Neural progenitor cell (in vitro differentiated cells): ENCODE measurements at places on chromosomes 13 and 19.

- no peak for DNase-seq
Observed at GRCh38 chr19:13864046-13864666, 12.8 kb upstream of the NANOS3 start.

DNA sequence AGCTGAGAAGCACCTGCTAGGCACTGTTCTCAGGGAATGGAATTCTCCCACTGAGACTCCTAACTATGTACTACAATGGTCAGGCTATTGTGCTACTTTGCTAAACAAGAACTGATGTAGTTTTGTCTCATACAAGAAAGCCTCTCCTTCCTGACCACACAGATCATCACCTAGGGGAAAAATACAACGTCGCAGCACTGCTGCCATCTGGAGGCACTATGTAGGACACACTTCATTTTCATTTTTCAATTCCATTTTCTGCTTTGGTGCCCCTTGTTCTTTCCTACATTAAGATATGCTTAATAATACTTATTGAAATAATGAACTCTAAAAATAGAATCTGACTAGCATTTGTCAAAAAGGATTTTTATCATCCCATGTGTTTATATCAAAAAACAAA lies 21.1 kb downstream of the PROSER1 start:
- peak; percentile 68 for DNase-seq

GRCh38 chr19:55297267-55297666 lies 13.5 kb downstream of the BRSK1 start:
- DNase-seq: no peak

- peak; percentile 5 for DNase-seq
Observed at GRCh38 chr19:52297601-52298364, 814 bp downstream of the ZNF480 start.

DNA sequence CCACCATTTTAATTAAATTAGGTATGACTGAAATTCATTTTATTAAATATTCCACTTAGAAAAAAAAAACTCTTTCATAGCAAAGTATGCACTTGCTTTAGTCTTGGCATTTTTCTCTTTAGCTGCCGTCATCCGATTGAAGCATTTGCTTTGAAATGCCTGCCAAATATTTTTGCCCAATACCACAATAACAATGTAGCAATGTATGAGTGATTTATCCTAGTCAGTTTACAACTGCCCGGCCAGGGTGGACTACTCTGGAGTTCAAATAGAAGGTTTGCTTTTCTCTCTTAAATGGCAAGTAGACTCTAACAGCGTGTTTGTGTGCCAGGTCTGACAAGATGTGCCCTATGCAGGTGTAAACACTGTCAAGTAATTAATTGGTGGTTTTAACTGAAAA lies 675.3 kb upstream of the SGCG start:
- DNase-seq: no peak

DNA sequence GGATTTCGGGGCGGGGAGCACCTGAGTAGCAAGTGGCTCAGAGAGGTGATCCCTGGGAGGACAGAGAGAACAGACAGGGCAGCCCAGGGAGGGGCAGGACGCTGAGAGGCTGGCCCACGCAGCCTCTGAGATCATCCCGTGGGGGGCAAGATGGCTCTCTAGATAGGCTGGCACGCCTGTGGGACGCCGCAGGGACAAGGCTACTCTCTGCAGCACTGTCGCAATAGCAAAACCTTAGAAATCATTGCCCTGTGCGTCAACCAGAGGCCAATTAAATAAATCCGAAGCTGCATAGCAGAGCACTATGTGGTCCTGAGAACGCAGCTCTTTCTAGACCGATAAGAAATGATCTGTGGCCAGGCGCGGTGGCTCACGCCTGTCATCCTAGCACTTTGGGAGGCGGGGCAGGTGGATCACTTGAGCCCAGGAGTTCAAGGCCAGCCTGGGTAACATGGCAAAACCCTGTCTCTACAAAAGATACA lies 5.1 kb downstream of the PEX11G start:
- no peak for DNase-seq

GRCh38 chr13:39036212-39036611 lies 1.7 kb downstream of the PROSER1 start:
- DNase-seq: no peak

GRCh38 chr19:47243364-47243775 lies 12.4 kb upstream of the BBC3 start:
- DNase-seq: no peak

GRCh38 chr19:29587518-29587986 lies 18.5 kb upstream of the POP4 start:
- no peak for DNase-seq

GRCh38 chr13:94494026-94494425 lies 14.5 kb upstream of the DCT start:
- no peak for DNase-seq

DNA sequence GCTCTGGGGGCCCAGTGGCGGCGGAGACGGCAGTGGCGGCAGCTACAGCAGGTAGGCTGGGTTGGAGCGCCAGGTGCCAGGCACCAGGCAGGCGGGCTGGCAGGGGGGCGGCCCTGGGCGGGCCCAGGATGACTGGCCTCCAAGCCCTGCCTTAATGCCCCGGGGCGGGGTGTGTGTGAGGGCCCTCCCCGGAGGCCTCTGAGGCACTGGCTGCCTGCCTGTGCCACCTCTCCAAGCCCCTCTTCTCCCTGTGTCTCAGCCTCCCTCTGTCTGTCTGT lies at the start of gene KLK11:
Gene KLK11, minus strand, starts transcription at position 63 of the 278 bp plus-strand sequence. CDS start 985 bp downstream, outside the sequence.
- no peak for DNase-seq

DNA sequence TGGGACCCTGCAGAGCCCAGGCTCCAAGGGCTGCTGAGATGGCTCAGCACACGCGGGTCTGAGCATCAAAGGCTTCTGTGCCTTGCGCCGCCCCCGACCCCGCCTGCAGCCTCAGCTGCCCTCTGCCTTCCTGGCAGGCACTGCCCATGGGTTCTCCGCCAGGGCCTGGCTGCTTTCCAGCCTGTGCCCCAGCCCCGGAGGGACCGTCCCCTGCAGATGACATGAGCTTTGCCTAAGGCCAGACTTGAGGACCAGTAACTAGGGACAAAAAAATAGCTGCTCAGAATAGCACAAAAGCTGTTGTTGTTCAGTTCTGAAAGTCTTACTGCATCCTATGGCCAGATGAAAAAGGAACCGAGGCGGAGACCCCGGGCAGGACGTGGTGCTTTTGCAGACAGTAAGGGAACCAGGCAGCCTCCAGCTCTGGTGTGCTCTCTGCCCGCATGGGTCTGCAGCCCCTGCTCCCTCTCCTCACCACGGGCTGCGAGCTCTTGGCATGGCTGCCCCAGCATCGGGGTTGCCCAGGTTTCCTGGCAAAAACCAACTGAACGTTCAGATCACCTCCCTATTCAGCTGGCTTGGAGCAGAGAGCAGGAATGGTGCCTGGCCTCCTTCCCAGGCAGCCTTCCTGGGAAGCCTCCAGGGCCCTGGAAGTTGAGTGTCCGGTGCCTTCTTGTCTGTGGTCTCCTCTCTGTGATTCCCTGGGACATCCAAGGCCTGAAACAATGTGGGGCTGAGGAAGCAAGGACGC lies 12.5 kb upstream of the CFAP97D2 start:
- DNase-seq: no peak

DNA sequence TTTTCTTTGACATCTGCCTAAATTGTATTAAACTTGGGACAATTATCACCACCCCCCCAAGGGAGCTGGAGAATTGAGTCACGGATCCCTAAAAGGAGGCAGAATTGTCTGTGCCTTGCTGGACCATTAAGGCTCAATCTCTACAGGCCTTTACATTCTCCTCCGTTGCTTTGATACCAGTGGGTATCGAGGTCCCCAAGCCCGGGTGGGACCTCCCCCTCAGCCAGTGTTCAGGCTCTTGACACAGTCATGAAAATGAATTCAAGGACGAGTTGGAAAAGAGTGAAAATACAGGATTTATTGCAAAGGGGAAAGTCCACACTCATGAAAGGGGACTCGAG lies 5.6 kb downstream of the PPP1R15A start:
- DNase-seq: no peak

DNA sequence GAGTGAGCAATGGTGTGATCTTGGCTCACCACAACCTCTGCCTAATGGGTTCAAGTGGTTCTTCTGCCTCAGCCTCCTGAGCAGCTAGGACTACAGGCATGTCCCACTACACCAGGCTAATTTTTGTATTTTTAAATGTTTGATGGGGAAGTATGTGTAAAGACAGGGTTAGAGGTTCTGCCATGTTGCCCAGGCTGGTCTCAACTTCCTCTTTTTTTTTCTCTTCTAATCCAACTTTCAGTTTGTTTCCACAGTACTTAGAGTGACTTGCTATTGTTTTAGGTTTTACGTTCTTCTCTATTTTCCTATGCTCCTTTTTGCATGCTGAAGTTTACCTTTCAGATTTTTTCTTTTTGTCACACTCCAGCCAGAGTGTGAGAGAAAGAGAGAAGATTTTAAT lies 1433.0 kb downstream of the UQCRFS1 start:
- no peak for DNase-seq

GRCh38 chr19:35247526-35248309 lies 1.1 kb upstream of the LSR start:
- peak; percentile 98 for DNase-seq

- no peak for DNase-seq
Observed at GRCh38 chr13:106683918-106684317, 116.0 kb upstream of the ARGLU1 start.

GRCh38 chr13:94408314-94409036 lies 71.0 kb downstream of the DCT start:
- no peak for DNase-seq

GRCh38 chr19:14333101-14333871 lies 48.0 kb upstream of the ADGRE5 start:
- DNase-seq: peak; percentile 59

GRCh38 chr19:33150852-33151518 lies 19.1 kb downstream of the WDR88 start:
- DNase-seq: no peak

DNA sequence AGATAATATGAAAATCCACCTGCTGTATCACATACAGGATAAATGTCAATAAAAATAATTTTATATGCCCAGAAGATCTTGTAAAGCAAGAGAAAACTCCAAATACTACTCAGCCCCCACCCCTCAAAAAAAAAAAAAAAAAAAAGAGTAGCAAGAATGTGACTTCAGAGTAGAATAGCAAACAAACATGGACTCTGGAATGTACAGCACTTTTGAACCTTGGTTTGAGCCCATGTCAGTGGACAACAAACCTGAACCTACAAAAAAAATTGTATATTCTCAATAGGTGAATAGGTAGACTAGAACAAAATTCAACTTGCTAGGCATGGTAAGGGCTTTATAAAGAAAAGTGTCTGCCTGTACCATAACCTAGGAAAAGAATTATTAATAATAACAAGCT lies 428.0 kb downstream of the SLITRK6 start:
- DNase-seq: no peak

DNA sequence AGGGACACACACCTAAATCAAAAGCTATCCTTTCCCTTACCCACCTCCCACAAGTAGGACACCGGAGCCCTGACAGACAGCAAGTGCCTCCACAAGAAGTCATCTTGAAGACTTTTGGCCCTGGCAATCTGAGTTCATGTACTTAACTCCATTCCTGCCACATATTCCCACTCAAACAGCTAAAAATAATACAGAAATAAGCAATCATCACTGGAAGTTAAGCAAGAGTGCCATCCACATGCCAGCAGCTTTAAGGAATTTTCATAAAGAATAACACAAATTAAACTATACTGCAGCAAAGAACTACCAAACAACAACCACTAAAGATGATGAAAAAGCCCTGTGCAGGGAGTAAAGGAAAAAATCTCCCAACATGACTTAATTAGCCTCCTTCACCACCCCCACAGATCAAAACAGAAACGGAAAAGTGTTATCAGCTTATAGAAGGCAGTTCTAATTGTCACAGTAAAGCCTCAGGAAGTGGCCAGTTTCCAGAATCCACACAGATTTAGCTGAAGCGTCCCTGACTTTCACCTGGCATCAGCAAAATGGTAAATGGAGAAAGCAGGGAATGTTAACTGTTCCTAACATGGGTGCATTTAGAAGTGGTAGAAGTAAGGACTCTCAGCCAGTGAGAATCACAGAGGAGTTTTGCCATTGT lies 343.9 kb downstream of the TBC1D4 start:
- no peak for DNase-seq

DNA sequence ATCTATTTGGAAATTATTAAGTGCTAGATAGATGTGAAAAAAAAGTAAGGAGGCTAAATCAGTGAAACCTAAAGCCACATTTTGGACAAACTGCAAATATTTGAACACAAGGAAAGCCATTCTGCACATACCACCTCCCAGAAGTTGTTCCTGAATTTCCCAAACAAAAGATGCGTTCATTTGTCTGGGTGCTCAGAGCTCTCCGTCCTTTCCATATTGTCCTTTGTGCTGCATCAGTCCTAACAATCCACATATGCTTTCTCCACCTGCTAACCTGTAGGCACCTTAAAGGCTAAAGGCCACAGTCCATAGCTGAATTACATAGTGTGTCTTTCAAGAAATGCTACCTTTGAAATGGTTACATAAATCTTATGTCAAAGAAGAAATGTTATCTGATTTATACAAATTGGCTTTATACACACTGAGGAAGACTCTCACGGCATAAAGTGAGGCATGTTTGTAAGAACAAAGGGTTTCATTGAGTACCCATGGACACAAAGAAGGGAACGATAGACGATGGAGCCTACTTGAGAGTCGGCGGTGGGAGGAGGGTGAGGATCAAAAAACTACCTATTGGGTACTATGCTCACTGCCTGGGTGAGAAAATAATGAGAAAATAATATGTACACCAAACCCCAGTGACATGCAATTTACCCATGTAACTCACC lies 182.0 kb downstream of the RGCC start:
- no peak for DNase-seq

- peak; percentile 80 for DNase-seq
Observed at GRCh38 chr19:38850976-38851621, 1.3 kb upstream of the HNRNPL start.

DNA sequence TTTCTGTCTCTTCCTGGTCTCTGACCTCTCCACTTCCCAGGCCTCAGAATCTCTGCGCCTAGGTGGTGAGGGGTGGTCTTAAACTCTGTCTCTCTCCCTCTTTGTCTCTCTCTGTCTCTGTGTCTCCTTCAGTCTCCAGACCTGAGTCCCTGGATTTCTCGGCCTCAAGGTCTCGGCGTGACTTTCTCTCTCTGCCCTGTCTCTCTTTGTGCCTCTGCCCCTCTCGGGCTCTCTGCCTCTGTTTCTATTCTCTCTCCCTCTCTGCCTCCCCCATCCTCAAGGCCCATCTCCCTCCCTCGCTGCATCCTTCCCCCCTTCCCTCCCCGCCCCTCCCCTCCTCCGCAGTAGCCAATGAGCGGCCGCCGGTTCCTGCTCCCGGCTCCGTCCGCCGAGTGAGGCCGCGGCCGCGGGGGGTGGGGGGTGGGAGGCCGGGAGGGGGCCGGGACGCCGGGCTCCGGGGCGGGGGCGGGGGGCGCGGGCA lies at the start of gene CACNG7:
Gene CACNG7, plus strand, starts transcription at position 344 of the 481 bp plus-strand sequence. CDS start 3,554 bp downstream, outside the sequence.
- DNase-seq: peak; percentile 80

GRCh38 chr19:55672418-55672817 lies 2.6 kb upstream of the EPN1 start:
- DNase-seq: no peak
